Common myeloid progenitor, CD34-positive (primary cell): ENCODE measurements at places on chromosomes 7 and 10.

DNA sequence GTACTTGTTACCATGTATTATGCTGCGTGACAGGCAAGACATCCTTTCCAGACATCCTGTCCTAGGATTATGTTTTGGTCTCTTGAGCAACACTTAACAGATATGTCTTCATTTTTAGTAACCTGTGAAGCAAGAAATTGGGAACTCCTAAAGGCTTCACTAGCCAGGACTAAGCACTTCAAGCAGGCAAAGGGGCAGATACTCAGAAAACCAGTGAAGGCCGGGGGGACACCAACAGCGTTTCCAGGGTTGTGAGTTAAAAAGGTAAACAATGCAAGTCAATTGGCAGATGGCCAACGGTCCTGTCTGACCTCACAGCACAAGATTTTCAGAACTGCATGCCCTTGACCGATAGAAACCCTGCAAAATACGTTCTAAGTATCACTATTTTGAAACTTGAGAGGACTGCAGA is 77.6 kb upstream of the SFMBT2 start:
- no peak for DNase-seq

GRCh38 chr10:70984986-70985722 is 96.8 kb upstream of the PCBD1 start:
- DNase-seq: no peak

GRCh38 chr7:149779502-149779805 is 6.1 kb upstream of the ZNF467 start:
- DNase-seq: no peak

DNA sequence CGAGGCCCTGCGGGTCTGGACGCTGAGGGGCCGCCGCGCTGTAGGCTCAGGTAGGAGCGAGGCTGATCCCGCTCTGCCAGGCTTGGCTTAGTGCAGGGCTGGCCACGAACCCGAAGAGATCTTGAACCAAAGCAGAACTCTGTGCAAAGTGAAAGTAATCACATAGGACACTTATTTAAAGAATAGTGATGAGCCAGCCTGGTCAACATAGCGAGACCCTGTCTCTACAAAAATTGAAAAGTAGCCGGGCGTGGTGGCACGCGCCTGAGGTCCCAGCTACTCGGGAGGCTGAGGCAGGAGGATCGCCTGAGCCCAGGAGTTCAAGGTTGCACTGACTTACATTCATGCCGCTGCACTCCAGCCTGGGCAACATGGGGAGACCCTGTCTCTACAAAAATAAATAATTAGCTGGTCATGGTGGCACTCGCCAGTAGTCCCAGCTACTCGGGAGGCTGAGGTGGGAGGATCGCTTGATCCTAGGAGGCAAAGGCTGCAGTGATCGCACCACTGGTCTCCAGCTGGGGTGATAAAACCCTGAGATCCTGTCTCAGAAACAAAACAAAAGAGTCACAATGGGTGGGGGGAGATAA is 541 bp downstream of the ZSCAN25 start:
- DNase-seq: no peak

DNA sequence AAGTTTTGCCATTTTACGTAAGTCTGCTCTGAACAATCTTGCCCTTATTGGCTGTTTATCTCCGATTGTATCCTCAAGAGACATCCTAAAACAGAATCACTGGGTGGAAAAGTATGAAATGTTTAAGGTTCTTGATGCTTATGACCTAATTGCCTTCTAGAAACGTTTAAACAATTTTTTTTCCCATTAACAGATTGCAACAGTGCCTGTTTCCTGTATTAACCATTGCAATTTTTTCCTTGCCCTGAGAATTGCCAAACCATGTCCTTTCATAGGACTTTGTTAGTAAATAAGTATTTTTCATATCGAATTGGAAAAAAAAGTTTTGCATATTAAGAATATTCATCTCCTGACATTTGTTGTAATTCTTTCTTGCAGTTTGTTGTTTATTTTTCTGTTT is 639.8 kb downstream of the INHBA start:
- no peak for DNase-seq

- peak; percentile 78 for DNase-seq
Observed at GRCh38 chr7:107530751-107531150, 33.0 kb downstream of the COG5 start.

- peak; percentile 81 for DNase-seq
Observed at GRCh38 chr10:42367532-42368230, 270.7 kb downstream of the ZNF33B start.

GRCh38 chr10:30502266-30503060 is 68.5 kb downstream of the MAP3K8 start:
- peak; percentile 78 for DNase-seq
